ENCODE measurements at places on chromosomes 3 and 15.

- DNase-seq, result no peak
Observed at GRCh38 chr3:94374439-94375161, 311.7 kb downstream of the NSUN3 start.

GRCh38 chr3:141769221-141769894 lies 6.2 kb downstream of the GRK7 start:
- DNase-seq, result no peak

- DNase-seq, result no peak
Observed at GRCh38 chr15:92391640-92392039, 2.0 kb upstream of the ST8SIA2 start.

GRCh38 chr15:38650384-38650783 lies 85.8 kb upstream of the RASGRP1 start:
- no peak for DNase-seq

- no peak for DNase-seq
Observed at GRCh38 chr3:14525685-14526631, 14.2 kb downstream of the GRIP2 start.

- no peak for DNase-seq
Observed at GRCh38 chr3:37179144-37179967, 5.0 kb upstream of the LRRFIP2 start.

DNA sequence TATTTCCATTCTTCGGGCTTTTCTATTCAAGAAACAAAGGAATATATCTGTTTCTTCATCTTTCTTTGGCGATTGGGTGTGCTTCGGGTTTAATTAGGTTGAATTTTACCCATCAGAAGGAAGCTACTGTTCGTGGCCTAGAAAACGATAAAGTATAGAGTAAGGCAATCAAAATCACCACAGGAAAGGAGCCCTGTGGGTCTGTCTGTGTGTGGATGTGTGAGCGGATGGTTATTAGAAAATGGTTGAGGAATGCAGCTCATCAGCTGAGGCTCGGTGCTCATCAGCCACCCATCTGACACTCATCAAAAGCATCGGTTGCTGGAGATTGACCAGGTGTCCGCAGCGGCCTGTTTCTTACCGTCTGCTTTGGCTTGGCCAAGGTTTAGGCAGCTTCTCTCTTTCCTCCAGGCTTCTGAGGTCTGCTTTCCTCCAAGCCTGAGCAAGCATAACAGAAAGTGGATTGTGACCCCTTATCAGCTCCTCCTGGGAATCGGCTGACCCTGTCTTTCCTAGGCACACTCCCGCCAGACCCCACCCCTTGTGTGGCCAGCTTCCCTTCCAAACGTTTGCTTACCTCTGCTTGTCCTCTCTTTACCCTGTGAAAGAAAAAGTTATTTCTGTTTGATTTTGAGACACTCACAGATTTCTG lies 17.6 kb upstream of the ISLR start:
- no peak for DNase-seq

DNA sequence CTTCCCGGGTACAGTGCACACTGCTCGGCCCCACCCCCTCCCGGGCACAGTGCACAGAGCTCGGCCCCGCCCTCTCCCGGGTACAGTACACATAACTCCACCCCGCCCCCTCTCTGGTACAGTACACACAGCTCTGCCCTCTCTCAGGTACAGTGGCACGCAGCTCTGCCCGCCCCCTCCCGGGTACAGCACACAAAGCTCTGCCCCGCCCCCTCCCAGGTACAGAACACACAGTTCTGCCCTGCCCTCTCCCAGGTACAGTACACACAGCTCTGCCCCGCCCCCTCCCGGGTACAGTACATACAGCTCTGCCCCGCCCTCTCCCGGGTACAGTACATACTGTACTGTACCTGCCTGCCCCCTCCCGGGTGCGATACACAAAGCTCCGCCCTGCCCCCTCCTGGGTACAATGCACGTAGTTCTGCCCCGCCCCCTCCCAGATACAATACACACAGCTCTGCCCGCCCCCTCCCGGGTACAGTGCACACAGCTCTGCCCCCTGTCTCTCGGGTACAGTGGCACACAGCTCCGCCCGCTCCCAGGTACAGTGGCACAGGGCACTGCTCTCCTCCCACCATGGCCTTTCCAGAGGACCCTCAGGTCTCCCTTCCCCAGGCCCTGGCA lies 16.4 kb upstream of the PRR20G start:
- DNase-seq, result no peak

- DNase-seq, result no peak
Observed at GRCh38 chr3:37125195-37126073, 48.9 kb downstream of the LRRFIP2 start.

GRCh38 chr3:54393150-54393549 lies 270.8 kb downstream of the CACNA2D3 start:
- no peak for DNase-seq

DNA sequence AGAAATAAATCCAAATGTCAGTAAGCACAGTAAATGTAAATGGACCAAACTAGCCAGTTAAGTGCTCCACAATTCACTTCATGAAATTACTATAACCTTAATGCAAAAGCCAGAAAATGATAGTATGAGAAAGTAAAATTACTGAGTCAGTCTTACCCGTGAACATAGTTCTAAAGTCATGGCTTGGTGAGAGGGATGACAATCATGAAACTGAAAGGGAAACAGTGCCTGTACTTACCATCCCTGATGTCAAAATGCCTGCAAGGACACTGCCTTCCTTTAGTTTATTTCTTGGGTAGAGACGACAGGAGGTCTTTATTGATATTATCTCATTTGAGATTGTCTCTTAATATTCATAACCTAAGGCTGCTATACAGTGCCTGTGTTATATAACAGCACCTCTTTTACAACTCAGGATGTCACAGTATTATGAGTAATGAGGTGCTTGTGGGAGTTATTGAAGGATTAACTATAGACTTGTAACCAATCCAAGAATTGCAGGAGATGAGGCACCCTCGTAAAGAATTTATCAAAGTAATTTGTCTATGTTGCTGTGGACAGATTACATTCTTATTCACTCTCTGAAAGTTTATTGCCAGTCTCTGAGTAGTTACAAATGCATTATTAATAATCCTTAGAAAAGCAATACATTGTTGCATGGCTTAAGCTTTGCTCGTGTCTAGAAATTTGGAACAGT lies 142.9 kb upstream of the BFSP2 start:
- no peak for DNase-seq

GRCh38 chr15:32671339-32672325 lies 30.1 kb downstream of the SCG5 start:
- DNase-seq, result peak; percentile 63

- DNase-seq, result no peak
Observed at GRCh38 chr3:60053526-60054265, 1003.9 kb upstream of the CFAP20DC start.

DNA sequence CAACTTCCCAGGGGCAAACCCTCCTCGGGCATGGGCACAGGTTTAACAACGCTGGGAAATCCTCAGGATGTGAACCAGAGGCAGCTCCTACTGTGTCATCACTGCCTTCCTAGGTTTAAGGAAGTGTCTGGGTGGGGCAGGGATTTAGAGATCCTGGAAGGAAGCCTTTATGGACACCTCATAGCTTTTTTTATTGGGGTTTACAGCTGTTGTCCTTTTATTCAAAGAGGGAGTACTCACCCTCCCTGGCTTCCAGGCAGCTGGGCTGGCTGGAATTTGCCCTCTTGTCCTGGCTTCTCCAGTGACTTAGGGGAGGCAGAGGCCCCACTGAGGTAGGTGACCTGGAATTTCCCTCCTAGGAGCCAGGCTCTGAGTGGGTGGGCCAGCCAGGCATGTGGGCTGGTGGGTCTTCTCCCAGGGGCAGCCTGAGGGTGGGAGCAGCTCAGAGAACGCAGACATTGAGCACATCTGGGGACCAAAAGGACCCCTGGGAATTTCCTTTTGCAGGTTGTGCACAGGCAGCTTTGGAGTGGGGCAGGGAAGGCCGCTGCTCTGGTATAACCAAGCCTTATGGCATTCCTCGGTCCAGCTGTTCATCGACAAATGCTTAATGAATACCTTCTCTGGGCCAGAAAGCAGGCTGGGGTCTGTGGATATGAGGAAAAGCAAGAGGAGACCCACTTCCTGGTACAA lies 13.5 kb upstream of the FAM3D start:
- no peak for DNase-seq

GRCh38 chr15:46646490-46646889 lies 1011.7 kb downstream of the SQOR start:
- DNase-seq, result no peak

GRCh38 chr15:53841651-53842050 lies 82.2 kb upstream of the WDR72 start:
- DNase-seq, result no peak

DNA sequence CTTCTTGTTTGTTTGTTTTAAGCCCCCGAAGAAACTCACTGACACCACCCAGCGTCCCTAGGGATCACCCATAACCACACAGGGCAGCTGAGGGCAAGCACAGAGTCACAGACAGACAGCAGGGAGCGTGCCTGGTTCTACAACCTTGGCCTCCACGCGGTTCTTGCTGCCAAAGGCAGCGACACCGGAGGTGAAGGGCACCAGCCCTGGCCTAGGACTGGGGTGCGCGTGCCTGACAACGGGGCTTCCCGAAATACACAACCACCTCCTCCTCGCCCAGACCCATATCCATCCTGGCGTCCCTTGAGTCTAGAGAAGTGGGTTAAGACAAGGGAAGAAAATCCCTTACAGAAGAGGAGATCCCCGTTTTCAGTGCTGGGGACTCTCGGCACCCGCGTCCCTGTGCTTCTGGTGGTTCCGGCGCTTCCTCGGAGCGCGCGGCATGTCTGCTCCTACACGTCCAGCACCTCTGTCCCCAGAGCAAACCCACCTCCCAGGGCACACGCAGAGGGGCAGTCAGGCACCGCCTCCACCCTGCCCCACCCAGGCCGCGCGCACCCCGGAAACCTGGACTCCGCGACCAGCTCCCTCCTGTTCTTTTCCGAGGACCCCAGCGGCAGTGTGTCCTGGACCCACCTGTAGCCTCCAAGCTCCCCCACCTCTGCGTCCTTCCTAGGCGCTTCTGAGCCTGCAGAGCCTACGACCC lies 911 bp downstream of the RFTN1 start:
- DNase-seq, result peak; percentile 58

DNA sequence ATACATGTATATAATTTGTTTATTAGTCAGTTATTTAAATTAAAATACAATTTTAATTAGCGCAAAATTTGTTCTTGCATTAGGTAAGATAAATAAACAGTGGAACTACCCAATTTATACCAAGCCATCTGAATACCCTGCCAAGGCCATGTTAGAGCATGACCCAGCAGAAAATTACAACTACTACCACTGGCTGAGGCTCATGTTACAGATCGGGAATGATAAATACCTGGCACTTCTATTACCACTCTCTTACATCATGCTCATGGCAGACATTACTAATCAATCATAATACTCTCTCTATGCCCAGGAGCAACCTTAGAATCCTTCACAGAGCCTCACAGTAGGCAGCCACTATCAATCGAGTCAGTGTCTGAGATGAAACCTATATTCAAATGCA lies 21.2 kb upstream of the LMOD3 start:
- DNase-seq, result no peak

GRCh38 chr3:177764377-177764912 lies 567.2 kb upstream of the TBL1XR1 start:
- DNase-seq, result no peak

GRCh38 chr3:195548006-195548405 lies 4.9 kb upstream of the PPP1R2 start:
- no peak for DNase-seq

DNA sequence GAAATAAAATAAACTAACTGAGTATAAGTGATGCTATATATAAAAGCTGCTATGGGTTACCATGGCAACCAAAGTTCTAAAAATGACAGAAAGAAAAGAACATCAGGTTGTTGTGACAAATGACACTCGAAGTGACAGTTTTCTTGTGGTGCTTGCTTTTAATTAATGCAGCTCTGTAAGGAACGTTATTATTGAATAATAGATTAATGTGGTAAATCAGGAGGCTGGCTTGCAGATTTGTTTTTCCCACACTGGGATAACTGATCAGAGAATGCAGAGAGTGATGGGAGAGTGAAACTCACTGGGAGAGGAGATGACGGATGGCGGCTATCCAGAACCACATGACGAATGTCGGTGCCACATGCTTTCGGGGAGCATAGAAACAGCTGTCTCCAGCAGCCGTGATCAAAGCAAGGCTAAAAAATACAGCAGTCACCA lies 207.0 kb upstream of the ATP10A start:
- no peak for DNase-seq

GRCh38 chr3:55178336-55178735 lies 250.5 kb upstream of the LRTM1 start:
- no peak for DNase-seq

DNA sequence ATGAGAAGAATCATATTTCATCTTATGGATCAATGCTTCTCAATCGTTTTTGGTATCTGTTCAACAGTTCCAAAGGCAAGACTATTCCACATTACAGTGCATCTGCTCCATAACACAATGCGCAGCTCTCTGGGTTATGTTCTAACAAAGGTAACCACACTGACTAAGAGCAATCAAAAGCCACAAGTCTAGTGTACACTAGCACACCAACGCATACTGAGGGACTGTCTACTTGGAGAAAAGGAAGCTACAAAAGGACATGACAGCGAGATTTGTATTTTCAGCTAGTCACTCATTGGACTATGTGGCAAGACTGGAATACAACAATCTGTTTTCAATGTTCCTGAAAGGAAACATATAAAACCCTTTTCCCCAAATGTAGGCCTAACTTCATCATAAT lies 35.8 kb downstream of the SETD2 start:
- no peak for DNase-seq

DNA sequence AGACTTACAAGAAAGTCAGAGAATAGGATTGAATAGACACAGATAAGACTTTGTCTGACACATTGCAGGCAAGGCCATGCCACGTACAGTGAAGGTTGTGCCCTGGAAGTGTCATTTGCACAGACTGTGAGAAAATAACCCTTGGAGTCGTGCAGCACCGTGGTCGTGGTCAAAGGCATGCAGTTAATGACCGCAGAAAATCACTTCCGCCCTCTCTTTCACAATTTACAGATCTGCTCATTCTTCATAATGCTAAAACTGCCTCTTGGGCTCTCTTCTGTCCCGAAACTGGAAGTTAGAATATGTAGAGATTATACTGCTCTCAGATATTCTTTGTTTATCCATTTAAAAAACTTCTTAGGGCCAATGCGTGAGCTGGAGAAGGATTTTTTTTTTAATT lies 73.2 kb upstream of the CTXND1 start:
- no peak for DNase-seq

- DNase-seq, result no peak
Observed at GRCh38 chr15:32659340-32660155, 18.0 kb downstream of the SCG5 start.

DNA sequence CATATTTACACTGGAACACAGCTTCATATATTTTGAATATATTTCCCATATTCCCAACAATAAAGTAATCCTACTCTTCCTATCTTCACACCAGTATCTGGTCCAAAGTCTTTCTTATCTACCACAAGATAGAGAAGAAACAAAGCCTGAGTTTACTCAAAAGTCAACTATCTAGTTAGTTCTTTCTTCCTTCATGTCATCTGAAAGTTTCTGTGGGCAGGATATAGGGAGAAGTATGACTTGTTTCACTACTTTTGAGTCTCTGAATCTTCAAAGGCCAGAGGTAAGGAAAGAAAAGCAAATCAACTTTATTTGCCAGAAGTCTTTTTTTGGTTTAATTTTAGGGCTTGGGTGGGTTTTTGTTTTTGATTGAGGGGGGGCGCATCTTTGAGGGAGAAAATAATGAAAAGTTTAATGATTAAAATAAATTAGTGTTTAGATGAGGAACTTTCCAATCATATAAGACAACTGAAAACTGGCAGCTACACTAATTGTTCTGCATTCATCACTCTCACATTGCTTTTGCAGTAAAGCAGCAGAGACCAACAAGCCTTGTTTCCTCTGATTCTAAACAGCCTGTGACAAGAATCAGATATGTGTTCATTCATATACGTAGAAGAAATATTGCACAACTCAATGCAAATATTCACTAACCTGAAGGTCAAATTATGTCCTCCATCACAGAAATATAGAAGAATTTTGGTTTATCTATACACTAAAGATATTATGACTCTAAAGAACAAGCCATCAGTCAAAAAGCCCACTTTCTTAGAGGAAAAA lies 421.4 kb downstream of the SHQ1 start:
- DNase-seq, result no peak

Data from left hindlimb (tissue), 1 donor.